ENCODE measurements at places on chromosomes 6 and 20.

- no peak for DNase-seq
Observed at GRCh38 chr6:9086331-9086730, 651.0 kb upstream of the SLC35B3 start.

DNA sequence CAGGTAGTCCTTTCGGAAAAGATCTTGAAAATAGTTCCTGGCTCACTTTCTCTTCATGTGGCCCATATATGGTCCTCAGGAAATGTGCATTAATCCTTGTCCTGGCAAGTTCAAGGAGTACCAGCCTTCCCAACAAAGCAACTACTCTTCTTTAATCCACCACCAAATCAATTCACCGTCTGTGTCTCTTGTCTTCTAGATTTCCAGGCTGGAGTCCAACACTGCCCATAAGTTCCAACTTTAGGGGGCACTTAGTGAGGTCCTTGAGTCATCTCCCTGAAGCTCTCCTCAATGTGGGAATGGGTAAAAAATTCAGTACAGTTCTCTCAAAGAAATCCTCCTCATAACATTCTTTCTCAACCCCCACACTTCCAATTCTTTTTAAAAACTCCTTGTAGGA lies 6.9 kb upstream of the DAAM2 start:
- no peak for DNase-seq

DNA sequence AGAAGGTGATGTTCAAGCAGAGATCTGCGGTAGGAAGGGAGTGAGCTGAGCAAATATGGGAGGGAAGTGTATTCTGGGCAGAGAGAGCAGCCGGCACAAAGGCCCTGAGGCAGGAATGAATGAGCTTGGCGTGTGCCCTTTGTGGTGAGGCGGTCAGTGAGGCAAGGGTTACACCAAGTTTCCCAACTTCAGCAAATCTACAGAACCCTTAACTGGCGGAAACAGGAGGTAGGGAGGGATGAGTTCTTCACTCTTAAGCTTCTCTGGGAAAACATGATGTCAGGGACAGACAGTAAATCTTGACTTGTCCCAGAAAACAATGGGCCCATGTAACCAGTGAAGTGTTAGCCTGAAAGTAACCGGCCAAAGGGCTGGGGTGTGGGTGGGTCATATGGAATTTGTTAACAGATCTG lies 97.1 kb upstream of the PTPN1 start:
- no peak for DNase-seq

DNA sequence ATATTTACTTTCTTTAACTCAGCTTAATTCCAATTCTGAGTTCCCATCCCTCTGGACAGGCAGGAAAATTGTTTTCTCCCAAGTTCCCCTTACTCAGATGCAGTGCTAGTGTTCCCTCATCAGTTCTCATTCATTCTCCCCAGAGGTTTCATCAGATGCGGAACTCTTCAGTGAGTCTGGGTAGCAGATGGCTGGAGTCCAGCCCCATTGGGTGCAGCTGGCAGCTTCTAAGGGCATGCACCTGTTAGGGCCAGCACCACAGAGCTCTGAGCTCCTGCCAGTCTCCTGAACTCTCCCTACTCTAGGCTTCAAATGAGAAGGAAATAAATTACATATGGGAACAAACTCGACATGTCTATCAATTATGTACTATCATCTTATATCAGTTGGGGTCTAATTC lies 76.6 kb downstream of the SOD2 start:
- DNase-seq: no peak
